Hepatic stellate cell (primary cell): ENCODE measurements at places on chromosomes 2 and 18.

DNA sequence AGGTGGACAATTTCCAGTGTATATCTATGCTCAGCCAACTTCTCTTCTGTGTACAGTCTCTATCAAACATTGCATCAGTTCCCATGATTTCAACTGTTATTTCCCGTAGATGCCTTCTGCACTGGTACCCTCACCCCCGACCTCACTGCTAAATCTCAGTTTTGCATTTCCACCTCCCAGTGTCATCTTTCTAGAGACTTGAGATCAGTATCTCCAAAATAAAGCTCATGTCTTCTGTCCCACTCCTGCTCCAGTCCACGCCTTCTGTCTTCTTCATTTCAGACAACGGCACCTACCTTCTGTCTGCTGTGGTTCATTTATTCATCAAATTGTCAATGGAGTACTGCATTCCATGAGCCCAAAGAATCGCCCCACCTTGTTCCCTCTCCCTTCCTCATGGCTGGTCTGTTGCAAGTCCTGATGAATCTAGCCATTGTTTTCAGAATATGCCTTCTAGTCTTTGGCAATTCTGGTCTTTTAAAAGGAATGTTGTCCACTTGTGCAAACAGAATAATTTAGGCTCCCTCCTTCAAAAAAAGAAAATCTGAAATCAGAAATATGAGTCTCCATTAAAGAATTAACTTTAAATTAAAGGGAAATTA lies 23.3 kb upstream of the NPAS2 start:
- DNase-seq, result no peak

GRCh38 chr2:230877759-230878598 lies 13.2 kb downstream of the ITM2C start:
- DNase-seq, result no peak

DNA sequence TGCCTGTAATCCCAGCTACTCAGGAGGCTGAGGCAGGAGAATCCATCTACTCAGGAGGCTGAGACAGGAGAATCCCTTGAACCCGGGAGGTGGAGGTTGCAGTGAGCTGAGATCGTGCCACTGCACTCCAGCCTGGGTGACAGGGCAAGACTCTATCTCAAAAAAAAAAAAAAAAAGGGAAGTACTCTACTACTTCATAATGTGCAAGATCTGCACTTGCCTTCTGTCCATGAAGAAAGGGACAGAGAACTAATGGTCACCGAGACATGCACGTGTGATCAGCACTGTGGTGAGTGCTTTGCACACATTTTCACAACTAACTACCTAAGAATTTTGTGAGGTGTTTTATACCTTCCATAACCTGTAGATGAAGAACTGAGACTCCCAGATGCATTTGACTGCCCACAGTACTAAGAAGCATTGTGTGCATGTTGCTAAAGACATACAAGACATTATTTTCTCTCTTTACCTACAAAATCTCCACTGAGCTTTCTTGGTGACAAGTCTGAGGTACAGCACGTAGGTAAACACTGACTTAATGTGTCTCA lies 784.8 kb upstream of the ID2 start:
- no peak for DNase-seq

GRCh38 chr18:67954594-67954993 lies 438.1 kb upstream of the DSEL start:
- DNase-seq, result no peak

GRCh38 chr2:108345951-108346350 lies 31.8 kb upstream of the SULT1C4 start:
- no peak for DNase-seq

- no peak for DNase-seq
Measured at GRCh38 chr2:101047774-101048173, 45.7 kb downstream of the RPL31 start.

GRCh38 chr2:121682396-121683298 lies 33.4 kb upstream of the CLASP1 start:
- no peak for DNase-seq

- no peak for DNase-seq
Measured at GRCh38 chr2:172038604-172039003, 38.9 kb downstream of the METAP1D start.

- no peak for DNase-seq
Measured at GRCh38 chr2:2114707-2115245, 216.3 kb downstream of the MYT1L start.

GRCh38 chr2:111029181-111029927 lies 91.4 kb upstream of the BCL2L11 start:
- no peak for DNase-seq

GRCh38 chr18:31042406-31043181 lies at the start of gene DSC3:
Gene DSC3 (minus strand): TSS chr18:31042742. CDS start chr18:31042660, 82 bp downstream.
- no peak for DNase-seq
